ENCODE measurements at places on chromosomes 7 and 10. TPM values are rescaled to one million over a fixed set of nuclear protein-coding genes. Genes with fewer than 3 reads are reported as not detected.

- no peak for DNase-seq
Observed at GRCh38 chr7:73533742-73534141, 11.6 kb upstream of the BAZ1B start.

DNA sequence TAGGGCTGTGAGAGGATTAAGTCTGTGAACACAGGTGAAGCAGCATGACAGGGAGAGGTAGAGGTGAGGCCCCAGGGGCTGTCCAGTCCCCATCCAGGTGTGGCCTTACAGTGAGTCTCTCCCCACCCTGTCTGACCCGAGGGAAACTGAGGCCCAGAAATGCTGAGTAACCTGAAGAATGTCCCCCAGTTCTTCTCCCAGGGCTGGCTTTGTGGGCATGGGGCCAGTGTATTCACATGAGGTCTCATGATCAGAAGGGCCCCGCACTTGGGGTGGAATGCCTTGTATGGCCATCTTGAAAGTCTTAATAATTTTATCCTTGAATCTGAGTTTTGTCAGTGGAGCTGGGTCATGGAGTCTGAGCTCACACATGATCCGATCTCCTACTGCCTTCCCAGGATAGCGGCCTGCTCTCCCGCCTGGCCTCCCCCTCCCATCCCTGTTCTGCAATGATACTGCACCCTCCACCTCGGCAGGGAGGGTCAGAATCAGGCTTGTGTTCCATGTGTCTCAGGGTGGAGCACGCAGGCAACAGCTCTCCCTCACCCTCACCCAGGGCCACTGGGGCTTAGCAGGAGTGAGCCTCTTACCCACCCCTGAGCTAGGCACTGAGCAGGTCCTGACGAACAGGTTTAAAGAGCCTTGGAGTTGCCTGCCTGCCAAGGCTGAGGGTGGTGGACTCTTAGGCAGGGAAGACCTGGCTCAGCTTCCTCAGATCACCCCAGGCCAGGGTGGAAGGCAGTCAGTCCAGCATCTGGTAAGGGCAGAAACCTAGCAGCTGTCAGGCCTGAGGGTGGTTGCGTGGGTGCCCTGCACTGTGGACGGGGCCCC, 41.4 kb upstream of the NPFFR1 start:
- DNase-seq: no peak

- no peak for DNase-seq
Observed at GRCh38 chr7:106615808-106616707, 44.9 kb downstream of the CCDC71L start.

GRCh38 chr10:110277591-110277990, 27.1 kb downstream of the SMNDC1 start:
- no peak for DNase-seq

DNA sequence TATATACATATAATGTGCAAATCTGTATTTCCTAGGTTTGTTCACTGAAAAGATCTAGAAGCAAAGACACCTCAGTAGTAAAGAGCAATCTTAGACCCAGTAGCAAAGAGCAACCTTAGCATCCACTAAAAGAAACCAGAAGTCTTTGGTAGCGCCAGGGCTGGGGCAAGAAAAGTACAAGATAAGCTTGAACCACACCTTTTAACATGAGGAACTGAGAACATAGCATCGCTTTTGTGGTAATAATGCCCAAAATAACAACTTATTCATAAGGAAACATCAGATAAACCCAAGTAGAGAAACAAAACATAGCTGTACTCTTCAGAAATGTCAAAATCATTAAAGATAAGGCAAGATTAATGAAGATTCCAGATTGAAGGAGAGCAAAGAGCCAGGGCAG, 173.4 kb downstream of the IMMP2L start:
- DNase-seq: no peak

MMRN2 gene
- 26.7 TPM for polyA plus RNA-seq

DNA sequence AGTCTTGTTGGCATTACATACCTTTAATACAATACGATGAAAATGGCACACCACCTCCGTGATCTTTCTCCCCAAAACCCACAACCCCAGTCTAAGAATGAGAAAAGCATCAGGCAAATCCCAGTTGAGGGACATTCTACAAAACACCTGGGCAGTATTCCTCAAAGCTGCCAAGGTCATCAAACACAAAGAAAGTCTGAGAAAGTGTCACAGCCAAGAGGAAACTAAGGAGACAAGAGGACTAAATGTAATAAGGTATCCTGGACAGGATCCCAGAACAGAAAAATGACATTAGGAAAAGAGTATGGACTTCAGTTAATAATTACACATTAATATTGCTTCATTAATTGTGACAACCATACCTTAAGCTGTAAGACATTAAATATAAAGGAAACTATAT, 14.5 kb upstream of the FRMD4A start:
- no peak for DNase-seq

NUPR2 gene
- 2.0 TPM for polyA plus RNA-seq

- DNase-seq: no peak
Observed at GRCh38 chr10:132400547-132401151, 3.6 kb downstream of the PWWP2B start.

Data from right renal pelvis (tissue), 4 donors.